ENCODE measurements at places on chromosomes 7 and 10. TPM values are rescaled to one million over a fixed set of nuclear protein-coding genes. Genes with fewer than 3 reads are reported as not detected.

GRCh38 chr7:134546955-134547354 is 2.0 kb upstream of the AKR1B15 start:
- no peaks in the 10 kb centered on the region for H3K4me1 ChIP-seq
- no peaks in the 10 kb centered on the region for H3K36me3 ChIP-seq
- no peak overlapping the region for H3K27ac ChIP-seq

DNA sequence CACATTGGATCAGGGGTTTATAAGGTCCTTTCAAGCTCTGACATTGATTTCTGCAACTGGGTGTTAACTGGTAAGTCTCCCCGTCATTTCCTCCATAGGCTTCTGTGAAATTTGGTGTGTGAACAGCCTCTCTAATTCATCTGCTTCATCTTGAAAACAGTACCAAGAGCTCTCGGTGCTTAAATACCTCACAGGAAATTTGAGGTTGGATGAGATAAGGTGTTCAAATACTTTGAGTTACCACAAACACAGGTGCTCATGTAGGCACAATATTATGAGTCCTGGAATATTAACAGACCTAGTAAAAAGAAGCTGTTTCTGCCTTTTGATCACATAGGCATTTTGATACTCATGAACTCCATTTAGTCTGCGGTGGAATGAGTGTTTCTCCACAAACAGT is 85.2 kb downstream of the RTKN2 start:
- H3K36me3 ChIP-seq, result no peaks in the 10 kb centered on the region
- no peaks in the 10 kb centered on the region for H3K4me1 ChIP-seq
- DNase-seq, result no peak
- no peak overlapping the region for H3K27ac ChIP-seq

- H3K27ac ChIP-seq, result no peak overlapping the region
- no peaks in the 10 kb centered on the region for H3K27me3 ChIP-seq
- no peaks in the 10 kb centered on the region for H3K4me1 ChIP-seq
- DNase-seq, result no peak
- H3K4me3 ChIP-seq, result no peak overlapping the region
Observed at GRCh38 chr7:155950898-155951553, 138.8 kb upstream of the SHH start.

GRCh38 chr10:23448802-23449570 is 10.1 kb downstream of the OTUD1 start:
- H3K27ac ChIP-seq, result no peak overlapping the region
- no peaks in the 10 kb centered on the region for H3K27me3 ChIP-seq
- H3K36me3 ChIP-seq, result no peaks in the 10 kb centered on the region
- DNase-seq, result no peak
- H3K4me1 ChIP-seq, result peaks cover 52% of the 10 kb centered on the region

DNA sequence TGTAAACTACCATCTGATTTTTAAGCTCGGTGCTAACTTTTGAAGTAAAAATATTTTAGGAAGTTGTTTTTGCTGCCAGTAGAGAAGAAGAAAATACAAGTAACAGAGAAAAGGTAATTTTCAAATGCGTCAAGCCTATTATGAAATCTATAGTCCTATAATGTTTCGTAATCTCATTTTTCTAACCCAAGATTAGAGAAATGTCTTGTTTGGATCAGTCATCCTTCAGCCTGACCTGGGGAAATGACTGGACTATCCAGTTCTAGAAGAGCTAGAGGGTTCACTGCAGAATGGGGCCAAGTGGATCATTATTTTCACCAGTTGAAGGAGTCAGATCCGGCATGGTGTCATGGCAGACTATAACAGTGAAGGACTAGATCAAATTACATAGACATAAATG is 62.7 kb upstream of the FGL2 start:
- no peak overlapping the region for H3K4me3 ChIP-seq
- no peaks in the 10 kb centered on the region for H3K4me1 ChIP-seq
- no peaks in the 10 kb centered on the region for H3K36me3 ChIP-seq
- DNase-seq, result no peak

GRCh38 chr10:116476461-116476860 is 48.8 kb downstream of the PNLIPRP3 start:
- H3K4me1 ChIP-seq, result no peaks in the 10 kb centered on the region
- no peak overlapping the region for H3K4me3 ChIP-seq
- H3K27ac ChIP-seq, result no peak overlapping the region

- no peaks in the 10 kb centered on the region for H3K27me3 ChIP-seq
- H3K4me1 ChIP-seq, result no peaks in the 10 kb centered on the region
- H3K4me3 ChIP-seq, result no peak overlapping the region
- no peaks in the 10 kb centered on the region for H3K36me3 ChIP-seq
Observed at GRCh38 chr7:13627455-13627854, 362.0 kb downstream of the ETV1 start.

- H3K4me1 ChIP-seq, result peaks cover 18% of the 10 kb centered on the region
- no peaks in the 10 kb centered on the region for H3K36me3 ChIP-seq
- H3K27me3 ChIP-seq, result peaks cover 73% of the 10 kb centered on the region
- no peak overlapping the region for H3K27ac ChIP-seq
- no peak for DNase-seq
- no peak overlapping the region for H3K4me3 ChIP-seq
Observed at GRCh38 chr10:101565370-101565900, 22.6 kb downstream of the POLL start.

Gene CHST15
- 36.5 TPM for total RNA-seq

Gene ABCA13
- 2.2 TPM for total RNA-seq

Gene TSPAN15
- 46.1 TPM for total RNA-seq

Measured in lower lobe of right lung (tissue), 2 donors.